ENCODE measurements at places on chromosomes 1 and 21. TPM values are rescaled to one million over a fixed set of nuclear protein-coding genes. Genes with fewer than 3 reads are reported as not detected.
A peak's percentile ranks its signal among the peaks of the same experiment; 100 is the strongest.

- no peak for DNase-seq
Measured at GRCh38 chr1:156931211-156931952, 10.9 kb downstream of the LRRC71 start.

GRCh38 chr1:117587499-117588356, 18.1 kb upstream of the TENT5C start:
- no peak for DNase-seq

DNA sequence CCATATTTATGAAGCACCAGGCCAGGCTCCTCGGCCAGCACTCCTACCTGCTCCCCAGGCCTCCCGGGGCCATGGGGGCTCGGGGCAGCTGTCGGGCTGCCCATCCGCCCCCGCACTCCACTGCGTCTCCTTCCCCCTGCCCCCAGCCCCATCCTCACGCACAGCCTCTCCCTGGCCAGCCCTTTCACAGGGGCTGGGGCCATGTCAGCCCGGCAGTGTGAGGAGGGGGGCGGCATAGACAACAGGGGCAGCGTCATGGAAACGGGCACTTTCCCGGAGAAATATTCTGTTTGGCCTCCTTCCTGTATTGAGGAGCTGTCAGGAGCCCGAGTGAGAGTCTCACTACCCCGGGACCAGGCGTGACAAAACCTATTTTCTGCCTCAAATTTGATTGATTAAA, 87.3 kb downstream of the CASZ1 start:
- no peak for DNase-seq

GRCh38 chr1:22237433-22238093, 94.7 kb upstream of the WNT4 start:
- DNase-seq: no peak

DNA sequence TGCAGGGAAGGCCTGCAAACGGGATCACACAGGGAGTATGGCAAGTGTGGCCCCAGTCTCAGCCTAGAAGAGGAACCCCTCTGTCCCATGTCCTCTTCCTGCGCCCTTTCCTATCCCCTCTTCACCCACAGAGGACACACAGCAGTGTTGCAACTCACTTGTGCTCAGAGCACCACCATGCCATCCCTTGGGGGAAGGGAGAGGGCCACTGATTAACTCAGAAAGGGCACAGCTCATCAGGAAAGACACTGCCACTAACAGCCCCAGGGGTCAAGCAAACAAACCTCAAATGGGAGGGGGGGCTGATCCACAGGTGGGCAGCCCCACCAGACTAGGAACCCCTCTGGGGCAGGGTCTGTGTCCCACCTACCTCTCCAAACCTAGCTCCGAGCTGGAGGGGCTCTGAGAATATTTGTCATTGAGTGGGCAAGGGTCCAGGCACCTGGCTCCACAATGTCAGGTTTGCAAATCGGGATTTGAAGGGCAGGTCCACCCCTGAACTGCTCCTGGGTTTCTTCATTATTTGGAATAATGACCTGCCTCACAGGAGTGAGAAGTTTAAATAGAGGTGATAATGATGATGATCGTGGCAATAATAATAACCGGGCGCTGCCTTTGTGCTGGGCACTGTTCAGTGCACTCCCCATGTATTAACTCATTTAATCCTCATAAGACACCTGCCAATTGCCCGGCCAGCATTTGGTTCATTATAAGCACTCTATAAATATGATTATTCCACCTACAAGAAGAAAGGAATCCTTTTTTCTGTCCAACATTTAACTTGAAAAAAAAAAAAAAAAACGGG, 1.0 kb downstream of the ALDH4A1 start:
- DNase-seq: no peak

DNA sequence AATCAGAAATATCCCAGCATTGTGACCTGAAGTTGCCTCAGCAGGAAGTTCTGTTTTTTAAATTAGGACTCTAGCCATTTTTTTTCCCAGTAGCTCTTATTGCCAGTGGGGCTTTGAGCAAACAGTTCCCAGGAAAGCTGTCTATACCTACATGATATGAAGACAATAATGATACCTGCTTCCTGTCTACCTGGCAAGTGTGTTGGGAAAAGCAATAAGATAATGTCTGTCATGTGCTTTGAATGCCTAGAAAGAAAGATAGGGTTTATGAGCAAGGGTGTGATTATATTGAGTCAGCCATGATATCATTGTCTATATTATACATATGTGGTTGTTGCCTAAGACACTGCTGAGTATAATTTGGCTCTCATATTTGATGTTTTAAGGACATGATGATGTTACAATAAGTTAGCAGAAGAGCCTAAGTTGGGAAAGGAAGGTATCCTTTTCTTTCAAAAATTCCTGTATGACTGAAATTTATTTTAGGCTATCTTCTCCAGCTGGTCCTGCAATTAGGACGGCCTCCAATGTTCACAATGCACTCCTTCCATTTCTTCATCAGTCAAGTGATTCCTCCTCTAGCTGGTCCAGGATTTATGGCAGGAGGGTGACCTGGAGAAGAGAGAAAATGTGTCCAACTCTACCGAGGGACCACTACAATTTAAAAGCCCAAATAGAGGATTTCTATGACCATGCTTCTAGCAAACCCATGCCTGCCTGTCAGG, 99.6 kb upstream of the CDC42BPA start:
- no peak for DNase-seq

DNA sequence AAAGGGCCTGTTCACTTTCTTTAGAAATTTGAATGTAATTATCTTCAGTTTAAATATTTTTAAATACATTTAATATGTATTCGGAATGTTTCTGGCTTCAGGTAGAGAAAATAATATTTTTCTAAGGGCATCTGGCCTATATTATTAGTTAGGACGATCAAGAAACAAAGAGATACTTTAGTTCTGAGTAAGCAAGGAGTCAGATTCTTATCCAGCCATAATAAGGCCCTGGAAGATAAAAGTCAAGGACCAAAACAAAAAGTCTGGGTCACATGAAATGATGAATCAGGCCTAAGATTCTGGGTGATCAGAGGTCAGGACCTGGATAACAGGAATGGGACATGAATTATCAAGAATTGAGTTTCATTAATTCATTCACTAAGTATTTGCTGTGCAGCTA, 6.3 kb downstream of the PHC2 start:
- DNase-seq: no peak

DNA sequence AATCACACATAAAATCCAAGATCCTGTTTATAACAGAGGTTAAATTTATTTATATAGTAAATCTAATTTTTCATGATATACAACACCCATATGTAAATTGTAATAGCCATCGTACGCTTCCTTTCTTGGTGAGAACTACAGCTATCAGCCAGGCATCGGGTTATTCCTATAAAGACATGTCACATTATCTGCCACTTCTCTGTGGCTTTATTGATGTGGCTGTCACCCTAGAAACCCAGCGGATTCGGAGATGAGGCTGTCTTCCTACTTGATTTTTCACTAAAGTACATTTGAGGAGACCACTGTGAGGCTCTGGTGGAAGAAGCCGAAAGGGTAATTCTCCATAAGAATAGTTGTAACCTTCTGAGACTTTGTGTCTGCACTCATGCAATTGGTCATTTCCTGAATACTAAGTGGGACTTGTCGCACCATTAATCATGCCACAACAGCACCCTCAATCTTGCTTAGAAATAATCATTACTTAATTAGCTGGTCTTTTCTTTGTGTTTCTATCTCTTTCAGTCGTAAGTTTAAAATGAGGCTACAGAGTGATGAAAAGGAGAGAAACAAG, 106.0 kb downstream of the NTNG1 start:
- DNase-seq: no peak

- no peak for DNase-seq
Measured at GRCh38 chr1:3005771-3006170, 15.5 kb upstream of the ACTRT2 start.

GRCh38 chr1:208160259-208160819, 83.8 kb downstream of the PLXNA2 start:
- peak; percentile 62 for DNase-seq

- DNase-seq: peak; percentile 25
Measured at GRCh38 chr1:15154480-15155036, 1.0 kb downstream of the TMEM51 start.

DNA sequence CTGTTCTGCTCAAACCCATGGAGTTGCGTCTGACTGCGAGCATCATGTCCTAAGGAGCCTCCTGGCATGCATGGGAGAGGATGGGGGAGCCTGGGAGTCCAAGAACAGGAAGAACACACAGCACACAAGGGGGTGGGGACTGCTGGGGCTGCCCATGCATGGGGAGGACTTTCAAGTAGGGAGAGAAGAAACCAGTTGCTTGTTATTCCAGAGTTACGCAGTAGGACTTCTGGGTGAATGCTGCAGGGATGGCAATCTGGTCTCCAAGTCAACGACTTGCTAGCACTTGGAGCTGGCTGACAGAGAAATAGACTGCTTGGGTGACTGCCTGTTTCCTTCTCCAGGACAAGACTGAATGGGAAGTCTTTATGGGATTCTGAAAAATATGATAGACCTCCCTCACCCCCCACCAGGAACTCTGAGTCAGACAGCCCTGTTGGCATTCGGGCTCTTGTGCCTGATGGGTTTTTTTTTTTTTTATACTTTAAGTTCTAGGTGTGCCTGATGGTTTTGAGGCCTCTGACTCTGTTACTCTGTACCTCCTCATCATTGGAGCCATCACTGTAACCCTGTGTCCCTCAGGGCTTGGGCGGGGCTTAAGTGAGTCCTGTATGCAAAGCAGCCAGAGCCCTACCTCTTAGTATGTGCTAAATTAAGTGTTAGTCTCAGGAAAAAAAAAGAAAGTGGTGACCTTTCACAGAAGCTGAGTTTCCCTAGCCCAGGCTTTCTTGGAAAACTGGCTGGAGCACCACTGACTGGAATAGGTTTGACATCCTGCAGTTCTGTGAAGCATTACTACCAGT, 30.3 kb downstream of the MAP3K21 start:
- DNase-seq: no peak

- DNase-seq: no peak
Measured at GRCh38 chr1:187451238-187451637, 622.5 kb downstream of the PLA2G4A start.

DNA sequence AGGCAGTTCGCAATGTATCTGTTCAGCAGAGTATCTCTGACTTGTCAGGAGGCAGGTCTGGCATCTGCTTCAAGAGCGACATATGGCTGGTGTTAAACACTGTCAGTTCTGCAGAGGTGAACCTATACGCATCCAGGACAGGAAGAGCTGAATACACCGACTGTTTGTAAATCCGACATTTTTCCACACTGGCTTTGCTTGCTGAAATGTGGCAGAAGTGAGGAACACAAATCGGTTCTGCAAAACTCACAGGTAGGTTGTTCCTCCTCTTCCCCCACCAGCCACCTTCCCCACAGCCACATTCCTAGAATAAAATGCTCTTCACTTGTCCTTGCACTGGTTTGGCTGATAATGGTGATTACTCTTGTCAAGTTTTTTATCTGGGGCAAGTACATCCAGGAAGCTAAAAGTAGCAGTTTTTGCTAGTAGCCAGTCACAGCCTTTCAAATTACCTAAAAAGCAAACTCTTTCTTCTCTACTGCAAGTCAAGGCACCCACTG, 289.2 kb downstream of the GRIK1 start:
- no peak for DNase-seq

DNA sequence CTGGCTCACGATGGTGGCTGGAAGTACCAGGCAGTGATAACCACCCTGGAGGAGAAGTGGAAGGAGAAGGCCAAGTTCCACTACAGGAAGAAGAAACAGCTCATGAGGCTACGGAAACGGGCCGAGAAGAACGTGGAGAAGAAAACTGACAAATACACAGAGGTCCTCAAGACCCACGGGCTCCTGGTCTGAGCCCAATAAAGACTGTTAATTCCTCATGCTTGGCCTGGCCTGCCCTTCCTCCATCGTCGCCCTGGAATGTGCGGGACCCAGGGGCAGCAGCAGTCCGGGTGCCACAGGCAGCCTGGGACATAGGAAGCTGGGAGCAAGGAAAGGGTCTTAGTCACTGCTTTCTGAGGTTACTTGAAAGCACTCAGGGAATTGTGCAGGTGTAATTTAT, 10.8 kb downstream of the IL24 start:
- no peak for DNase-seq

GRCh38 chr1:16352842-16353535, 709 bp upstream of the FBXO42 start:
- DNase-seq: peak; percentile 45

DNA sequence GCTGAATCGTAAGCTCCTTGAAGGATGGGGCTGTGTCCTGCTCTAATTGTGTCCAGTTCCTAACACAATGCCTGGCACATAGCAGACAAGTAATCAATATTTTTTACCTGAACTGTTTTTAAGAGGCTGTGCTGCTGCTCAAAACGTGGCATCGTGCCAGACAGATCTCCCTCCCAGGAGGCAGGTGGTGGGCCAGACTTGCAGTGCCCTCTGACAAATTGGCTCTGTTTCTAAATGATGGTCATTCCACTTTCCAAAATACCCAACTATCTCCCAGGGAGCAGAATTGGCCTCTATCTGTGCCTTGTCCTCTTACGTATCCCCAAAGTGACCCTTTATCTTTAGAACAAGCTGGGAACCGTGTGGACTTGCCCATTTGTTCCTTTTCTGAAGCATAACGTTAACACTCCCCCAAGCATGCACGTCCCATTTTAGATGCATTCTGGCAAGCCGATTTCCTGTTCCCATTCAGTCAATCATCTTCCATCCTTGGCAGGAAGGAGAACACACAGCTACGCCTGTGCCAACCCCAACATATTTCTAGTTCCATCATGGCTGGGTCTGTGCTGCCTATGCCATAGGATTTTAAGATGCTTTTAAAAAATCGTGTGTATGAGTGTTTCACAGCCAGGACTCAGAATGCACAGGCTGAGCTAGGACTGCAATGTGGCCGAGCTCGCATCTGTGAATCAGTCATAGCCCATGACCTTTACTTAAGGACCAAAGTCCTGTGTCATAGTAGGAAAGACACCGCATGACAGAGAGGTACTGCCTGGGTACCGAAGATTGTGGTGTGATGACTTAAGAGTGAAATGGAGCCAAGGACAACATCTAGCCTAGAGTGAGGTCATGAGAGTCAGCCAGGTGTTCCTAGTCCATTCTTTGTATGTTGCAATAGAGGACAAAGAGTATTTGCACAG, 408.6 kb downstream of the PRDM2 start:
- no peak for DNase-seq

DNA sequence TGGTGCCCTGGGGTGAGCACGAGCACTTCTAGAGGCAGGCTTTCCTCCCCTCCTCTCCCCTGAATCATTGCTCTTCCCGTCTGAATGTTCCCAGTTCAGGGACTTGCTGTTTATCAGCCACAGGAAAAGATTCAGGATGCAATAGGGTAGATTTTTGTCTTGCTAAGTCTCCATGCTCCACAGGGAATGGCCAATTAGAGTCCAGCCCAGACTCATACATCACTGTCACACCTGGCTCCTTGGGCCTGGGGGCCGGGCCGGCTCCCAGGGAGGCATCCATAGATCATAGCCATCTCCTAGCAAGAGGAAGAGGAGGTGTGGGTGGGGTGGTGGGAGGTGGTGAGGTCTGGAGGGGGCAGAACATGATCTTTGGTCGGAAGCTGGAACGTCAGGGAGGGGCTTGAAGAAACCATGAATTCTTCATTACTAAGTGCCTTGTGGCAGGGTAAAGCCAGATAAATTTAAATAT, 83.4 kb downstream of the LRRN2 start:
- DNase-seq: no peak

- DNase-seq: peak; percentile 83
Measured at GRCh38 chr1:58815069-58815685, 31.3 kb upstream of the JUN start.

SLC50A1 gene
- 33.7 TPM for polyA plus RNA-seq

LMNA gene
- polyA plus RNA-seq: 189 TPM

UTP11 gene
- polyA plus RNA-seq: 43.3 TPM

PDZK1IP1 gene
- polyA plus RNA-seq: 13.9 TPM

PLA2G2F gene
- polyA plus RNA-seq: not detected
